ENCODE measurements at places on chromosomes 5 and 9. TPM values are rescaled to one million over a fixed set of nuclear protein-coding genes. Genes with fewer than 3 reads are reported as not detected.

- no peak for DNase-seq
Observed at GRCh38 chr9:73347720-73348119, 196.1 kb downstream of the ANXA1 start.

GRCh38 chr9:135163023-135163780, 75.7 kb downstream of the OLFM1 start:
- no peak for DNase-seq

- DNase-seq: no peak
Observed at GRCh38 chr5:103235891-103236290, 22.7 kb upstream of the MACIR start.

DNA sequence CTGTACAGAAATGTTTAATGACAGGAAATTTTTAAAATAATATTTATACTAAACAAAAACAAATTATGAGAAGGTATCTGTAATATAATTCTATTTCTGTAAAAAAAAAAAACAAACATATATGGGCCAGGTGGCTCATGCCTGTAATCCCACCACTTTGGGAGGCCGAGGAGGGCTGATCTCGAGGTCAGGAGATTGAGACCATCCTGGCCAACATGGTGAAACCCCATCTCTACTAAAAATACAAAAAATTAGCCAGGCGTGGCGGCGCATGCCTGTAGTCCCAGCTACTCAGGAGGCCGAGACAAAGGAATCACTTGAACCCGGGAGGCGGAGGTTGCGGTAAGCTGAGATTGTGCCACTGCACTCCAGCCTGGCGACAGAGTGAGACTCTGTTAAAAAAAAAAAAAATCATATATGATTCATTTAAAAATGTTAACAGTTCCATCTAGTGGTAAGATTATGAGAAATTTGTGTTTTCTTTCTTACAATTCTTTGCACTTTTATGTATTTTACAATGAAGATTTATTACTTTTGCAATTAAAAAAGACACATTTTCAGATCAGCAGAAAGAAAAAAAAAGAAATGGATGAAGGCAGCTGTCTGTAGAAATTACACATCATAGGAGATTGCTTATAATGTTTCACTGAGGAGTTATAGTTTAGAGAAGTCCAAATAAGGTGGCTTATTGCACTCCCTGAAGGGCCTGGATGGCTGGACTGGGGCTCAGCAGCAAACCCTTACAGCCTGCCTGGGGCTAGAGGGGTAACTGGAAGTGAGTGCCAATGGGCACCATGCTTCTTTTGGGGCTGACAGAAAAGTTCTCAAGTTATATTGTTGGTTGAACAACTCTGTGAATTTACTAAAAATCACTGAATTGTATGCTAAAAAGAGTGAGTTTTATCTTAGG, 20.3 kb downstream of the C9orf153 start:
- no peak for DNase-seq

PHYHD1 gene
- total RNA-seq: 46.1 TPM

CTSL gene
- 97.8 TPM for total RNA-seq

FAXDC2 gene
- 25.3 TPM for total RNA-seq

PCDHGA12 gene
- total RNA-seq: 18.5 TPM

CDH9 gene
- total RNA-seq: not detected

NEURL1B gene
- 131 TPM for total RNA-seq

FAM153A gene
- not detected for total RNA-seq

LCN15 gene
- total RNA-seq: not detected

All from ascending aorta (tissue), 2 donors.